Endothelial cell of coronary artery (primary cell): ENCODE measurements at places on chromosomes 16 and 17. TPM values are rescaled to one million over a fixed set of nuclear protein-coding genes. Genes with fewer than 3 reads are reported as not detected.

Gene TM4SF5
- total RNA-seq = not detected in 2 replicates

Gene ABCA6
- 11.1 and 33.5 TPM in 2 replicates for total RNA-seq

Gene TMEM100
- total RNA-seq = under 0.01 and 0.19 TPM in 2 replicates

Gene ABCC12
- total RNA-seq = not detected in 2 replicates

Gene SPATA22
- total RNA-seq = 0.09 TPM in 1 of 2 replicates, not detected in the other

Gene EZH1
- total RNA-seq = 7.8 and 14.7 TPM in 2 replicates

Gene GAS7
- total RNA-seq = not detected in 2 replicates

Gene HSD17B1
- total RNA-seq = 0.63 and 2.8 TPM in 2 replicates

Gene MAPT
- total RNA-seq = 0.09 and 0.19 TPM in 2 replicates

Gene WFIKKN2
- not detected in 2 replicates for total RNA-seq

Gene RNF222
- not detected in 2 replicates for total RNA-seq

Gene CD300A
- not detected in 2 replicates for total RNA-seq

Gene MT1A
- 3.2 and 3.3 TPM in 2 replicates for total RNA-seq

Gene CDRT15
- not detected in 2 replicates for total RNA-seq

Gene GRB7
- not detected in 2 replicates for total RNA-seq

Gene DNAI2
- total RNA-seq = not detected in 2 replicates

Gene MYH8
- total RNA-seq = not detected in 2 replicates

Gene SKAP1
- total RNA-seq = not detected in 2 replicates

Gene LGALS9B
- not detected in 2 replicates for total RNA-seq

Gene ASIC2
- 0.09 TPM in 1 of 2 replicates, not detected in the other for total RNA-seq
